ENCODE measurements at places on chromosomes 1 and 21. TPM values are rescaled to one million over a fixed set of nuclear protein-coding genes. Genes with fewer than 3 reads are reported as not detected.

- no peak for DNase-seq
Measured at GRCh38 chr1:185129708-185130107, 27.0 kb downstream of the TRMT1L start.

DNA sequence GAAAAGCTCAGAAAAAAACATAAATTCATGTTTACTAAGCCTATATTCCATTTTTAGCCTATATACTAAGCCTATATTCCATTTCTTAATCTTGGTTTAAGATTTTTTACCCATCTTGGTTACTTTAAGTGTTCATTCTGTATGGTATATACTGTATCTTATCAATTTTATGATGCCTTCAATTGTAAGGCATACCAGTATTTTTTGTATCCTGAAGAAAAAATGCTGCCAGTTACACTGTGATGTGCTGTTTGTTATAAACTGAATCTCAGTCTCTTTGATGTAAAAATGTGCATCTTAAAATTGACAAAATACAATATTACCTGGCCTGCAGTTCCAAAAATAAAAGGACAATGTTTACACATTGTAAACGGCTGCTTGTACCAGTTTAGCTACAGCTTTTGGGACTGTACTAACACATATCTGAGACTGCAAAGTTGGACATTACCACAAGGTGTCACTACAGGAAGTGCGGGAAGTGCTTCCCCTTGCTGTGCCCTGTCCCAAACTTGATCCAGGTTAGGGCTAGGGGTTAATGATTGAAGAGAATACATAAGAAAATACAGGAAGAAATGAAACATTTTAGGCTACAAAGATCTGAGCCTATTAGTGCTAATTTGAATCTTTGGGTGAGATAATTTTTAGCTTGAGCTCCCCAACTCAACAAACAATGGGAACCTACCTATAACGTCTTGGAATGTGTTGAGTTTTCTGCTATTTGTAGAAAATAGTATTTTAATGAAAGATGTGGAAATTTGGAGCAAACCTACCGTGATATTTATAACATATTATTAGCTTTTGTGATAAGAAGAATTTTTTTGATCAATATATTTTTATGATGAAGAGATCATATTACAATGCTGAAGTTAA is 108.9 kb downstream of the LBR start:
- DNase-seq: peak; percentile 36

The MPL gene
- not detected for total RNA-seq

- peak; percentile 95 for DNase-seq
Measured at GRCh38 chr1:35192056-35192852, 691 bp downstream of the SFPQ start.

GRCh38 chr1:95509989-95510388 is 276.0 kb downstream of the RWDD3 start:
- no peak for DNase-seq

The KIF2C gene
- total RNA-seq: 119 TPM

DNA sequence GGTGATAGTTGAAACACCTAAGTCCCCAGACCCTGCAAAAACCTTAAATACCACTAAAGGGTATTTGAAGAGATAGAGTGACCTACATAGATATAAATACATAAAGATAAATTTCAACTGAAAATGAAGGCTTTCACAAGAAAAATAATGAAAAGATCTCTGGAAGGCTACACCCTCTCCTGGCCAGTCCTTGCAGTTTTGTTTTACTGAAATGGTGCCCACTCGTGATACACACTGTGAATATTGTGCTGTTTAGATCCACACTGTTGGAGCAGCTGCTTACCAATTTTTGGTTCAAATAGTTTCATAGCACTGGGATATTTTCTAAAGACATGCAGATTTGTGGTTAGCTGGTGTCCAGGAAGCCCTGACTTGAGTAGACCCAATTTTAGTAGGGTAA is 31.5 kb upstream of the RNF187 start:
- no peak for DNase-seq

DNA sequence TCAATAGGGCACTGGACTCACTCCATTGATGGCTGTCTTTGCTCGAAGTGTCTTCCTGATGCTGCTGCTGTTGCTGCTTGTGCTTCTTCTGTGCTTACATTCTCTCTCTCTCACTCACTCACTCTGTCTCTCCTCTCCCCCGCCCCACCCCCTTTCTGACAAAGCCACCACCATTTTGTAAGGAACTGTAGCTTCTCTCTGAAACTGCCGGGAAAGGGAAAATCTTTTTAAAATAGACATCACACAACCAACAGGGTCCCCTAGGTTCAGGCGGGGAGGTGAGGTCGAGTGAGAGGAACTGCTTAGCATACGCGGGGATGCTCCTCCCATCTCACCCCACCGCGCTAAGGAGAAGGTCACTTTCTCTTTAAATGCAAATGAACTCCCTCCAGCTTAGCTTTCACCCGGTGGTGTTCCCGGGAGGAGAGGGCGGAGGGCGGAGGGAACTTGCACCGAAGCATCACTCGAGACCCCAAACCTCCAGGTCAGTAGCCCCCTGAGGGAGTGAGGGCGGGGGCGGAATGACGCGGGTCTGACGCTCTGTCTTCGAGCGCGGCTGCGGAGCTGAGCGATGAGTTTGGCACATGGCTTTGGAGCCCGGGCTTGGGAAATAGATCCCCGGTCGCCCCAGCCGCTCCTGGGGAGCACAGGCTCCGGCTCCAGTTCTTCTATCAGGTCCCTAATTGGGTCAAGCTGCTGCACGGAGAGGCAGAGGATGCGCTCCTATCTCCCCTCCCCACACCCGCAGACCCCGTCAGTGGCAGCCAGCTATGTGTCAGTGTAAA is at the start of gene CCDC28B:
Gene CCDC28B (plus strand): TSS at position 370 of the 785 bp plus-strand sequence. CDS start 1,341 bp downstream, outside the sequence.
- DNase-seq: peak; percentile 77
